ENCODE measurements at places on chromosomes 2 and 18.

DNA sequence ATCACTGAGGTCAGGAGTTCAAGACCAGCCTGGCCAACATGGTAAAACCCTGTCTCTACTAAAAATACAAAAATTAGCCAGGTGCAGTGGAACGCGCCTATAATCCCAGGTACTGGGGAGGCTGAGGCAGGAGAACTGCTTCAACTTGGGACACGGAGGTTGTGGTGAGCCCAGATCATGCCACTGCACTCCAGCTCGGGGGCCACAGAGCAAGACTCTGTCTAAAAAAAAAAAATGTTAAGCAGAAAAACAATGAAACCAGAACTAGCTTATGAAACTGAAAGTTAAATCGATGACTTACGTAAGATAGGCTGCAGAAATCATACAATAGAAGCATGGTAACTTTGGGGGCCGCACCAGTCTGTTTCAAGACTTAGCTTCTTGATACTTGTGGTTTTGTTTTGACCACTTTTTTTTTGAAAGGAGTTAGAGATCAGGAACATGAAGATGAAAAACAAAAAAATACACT lies 6.2 kb upstream of the GPR155 start:
- no peak for DNase-seq

DNA sequence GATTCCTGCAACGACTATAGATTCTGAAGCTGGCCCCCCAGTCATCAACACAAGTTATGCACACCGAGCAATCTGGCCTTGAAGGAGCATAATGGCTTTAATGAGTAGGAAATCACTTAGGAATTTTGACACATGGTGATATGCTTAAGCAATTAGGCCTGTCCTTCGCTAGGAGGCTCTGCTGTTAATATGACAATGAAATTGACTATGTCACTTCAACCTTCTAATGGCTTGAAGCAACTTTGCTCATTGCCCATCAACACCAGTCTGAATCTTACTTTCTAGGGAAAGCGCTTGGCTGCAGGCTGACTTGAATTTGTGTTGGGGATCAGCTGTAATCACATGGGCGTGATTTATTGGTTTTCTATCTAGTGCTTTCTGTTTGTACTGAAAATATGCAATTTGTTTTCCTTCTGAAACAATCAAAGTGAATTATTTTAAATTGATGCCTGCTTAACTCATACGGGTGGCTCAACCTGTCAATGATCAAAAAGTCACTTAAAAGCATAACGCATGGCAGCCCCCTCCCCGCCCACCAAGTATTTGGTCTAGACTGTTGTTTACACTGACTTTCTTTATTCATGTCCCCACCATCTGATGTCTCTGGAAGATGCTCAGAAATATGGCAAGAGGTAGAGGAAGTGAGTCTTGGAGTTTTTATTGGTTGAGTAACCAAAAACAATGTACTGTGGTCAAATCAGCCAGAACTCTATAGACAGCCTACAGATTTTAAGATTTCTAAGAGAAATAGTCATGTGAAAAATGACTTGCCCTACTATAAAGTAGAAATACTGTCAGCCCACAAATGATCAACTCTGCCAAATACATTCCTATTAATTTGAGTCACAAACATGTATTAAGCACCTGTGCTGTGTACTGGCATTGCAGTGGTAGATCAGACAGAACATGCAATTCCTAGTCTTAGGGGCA lies 344.9 kb downstream of the RBM43 start:
- DNase-seq = no peak

- no peak for DNase-seq
Measured at GRCh38 chr2:168703926-168704325, 98.5 kb upstream of the NOSTRIN start.

DNA sequence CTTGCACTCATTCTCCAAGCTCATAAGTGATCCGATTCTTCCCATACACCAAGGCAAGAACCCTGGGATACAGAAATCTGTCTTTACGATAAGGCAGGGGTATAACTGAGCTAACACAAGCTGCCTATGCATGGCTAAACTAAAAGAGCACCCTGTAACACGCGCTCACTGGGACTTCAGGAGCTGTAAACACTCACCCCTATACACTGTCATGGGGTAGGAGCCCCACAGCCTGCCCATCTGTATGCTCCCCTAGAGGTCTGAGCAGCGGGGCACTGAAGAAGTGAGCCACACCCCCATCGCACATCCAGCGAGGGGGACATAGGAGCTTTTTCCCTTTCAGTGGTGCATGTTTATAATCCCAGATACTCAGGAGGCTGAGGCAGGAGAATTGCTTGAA lies 46.7 kb downstream of the METTL8 start:
- no peak for DNase-seq

DNA sequence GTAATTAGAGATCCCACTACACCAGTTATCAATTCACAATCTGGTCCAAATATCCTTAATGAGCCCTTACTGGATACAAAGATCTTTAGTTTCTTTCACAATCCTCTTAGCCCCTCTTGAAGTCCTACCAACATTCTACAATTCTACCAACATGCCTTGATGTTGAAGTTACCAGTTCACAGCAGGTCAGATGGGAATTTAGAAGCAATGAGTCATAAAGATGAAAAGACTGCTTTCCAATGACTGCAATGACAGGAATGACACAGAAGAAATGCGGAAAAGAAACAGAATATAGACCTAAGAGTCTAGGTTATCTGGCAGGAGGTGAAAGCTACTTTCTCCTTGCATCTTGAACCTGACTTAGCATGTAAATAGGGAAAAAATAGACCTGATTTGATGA lies 24.5 kb downstream of the RTTN start:
- no peak for DNase-seq

GRCh38 chr2:101361522-101361921 lies 25.8 kb downstream of the CREG2 start:
- DNase-seq = no peak

- DNase-seq = no peak
Measured at GRCh38 chr18:70333316-70333715, 44.5 kb downstream of the SOCS6 start.

DNA sequence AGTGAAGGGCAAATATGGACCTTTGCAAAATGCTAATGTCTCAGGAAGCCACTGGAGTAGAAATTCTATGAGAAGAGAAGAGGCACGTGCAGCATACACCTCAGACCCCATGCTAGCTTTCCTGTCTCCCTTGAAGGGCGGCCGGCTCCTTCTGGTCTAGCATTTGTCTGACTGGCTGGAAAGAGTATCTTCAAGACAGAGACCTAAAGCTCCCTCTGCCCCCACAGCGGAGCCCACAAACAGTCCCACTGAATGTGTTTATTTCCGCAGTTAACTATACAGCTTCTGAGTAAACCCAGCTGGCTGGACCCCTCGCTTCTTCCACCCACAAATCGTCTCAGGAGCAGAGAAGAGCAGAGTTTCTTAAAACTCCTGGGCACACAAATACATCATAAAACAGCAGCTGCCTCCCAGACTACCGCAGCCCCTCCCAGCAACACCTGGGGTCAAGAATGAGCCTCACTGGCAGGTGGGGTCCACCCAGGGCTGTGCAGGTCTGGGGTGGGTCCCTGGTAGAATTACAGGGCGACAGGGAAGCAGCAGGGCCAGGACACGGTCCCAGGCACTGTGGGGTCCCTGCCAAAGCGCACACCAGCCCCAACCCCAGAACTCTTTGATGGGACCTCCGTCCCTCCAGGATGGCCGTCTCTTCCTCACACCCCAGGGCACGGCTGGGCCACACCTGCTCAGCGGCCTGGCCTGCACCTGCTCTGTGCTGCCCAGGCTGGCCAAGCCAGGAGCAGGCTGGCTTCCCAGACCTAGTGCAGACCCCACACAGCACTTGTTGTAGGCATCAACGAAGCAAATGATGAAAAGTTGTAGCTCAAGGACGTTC lies 103.8 kb downstream of the PXDN start:
- no peak for DNase-seq

DNA sequence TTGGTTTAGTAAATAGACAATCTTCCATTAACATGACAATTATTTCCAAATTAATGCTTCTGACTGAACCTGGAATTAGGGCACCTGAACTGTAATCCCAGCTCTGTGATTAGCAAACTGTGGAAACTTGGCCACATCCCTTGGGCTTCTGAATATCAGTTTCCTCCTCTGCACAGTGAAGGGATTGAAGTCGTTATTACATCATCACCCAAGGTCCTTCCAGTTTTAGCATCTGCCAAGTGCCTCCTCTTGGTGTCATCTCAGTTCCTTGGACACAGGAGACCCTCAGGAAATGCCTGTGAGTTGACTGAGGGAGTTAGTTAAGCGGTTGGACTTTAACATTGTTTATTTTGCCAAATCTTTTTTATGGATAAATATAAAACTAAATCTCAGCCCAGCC lies 64.8 kb downstream of the MOGAT1 start:
- DNase-seq = no peak

DNA sequence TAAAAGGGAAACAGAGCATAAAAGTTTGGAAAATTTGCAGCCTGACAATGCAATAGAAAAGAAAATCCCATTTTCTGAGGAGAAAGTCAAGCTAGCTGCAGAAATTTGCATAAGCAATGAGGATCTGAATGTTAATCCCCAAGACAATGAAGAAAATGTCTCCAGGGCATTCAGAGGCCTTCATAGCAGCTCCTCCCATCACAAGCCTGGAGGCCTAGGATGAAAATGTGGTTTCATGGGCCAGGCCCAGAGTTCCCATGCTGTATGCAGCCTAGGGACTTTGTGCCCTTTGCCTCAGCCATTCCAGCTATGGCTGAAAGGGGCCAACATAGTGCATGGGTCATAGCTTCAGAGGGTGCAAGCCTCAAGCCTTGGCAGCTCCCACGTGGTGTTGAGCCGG lies 10.3 kb upstream of the SCN1A start:
- DNase-seq = no peak

GRCh38 chr18:36128907-36129299 lies 237 bp downstream of the SLC39A6 start:
- no peak for DNase-seq

DNA sequence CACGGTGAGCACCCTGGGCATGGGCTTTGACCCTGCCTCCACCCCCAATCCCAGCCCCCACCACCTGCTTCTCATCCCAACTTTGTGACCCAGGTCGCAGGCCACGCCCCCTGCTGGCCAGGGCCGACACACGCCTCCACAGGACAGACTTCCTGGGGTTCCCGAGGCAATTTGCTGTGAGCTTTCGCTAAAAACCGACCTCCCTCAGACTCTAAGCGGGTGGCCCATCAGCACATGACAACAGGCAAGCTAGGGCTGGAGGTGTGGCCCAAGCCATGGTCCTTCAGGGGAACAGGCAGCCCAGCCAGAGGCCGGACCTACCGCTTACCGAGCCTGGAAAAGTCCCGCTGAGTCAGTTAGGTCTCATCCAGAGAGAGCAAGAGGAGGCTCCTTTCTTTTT lies 31.9 kb downstream of the C1QL2 start:
- DNase-seq = peak; percentile 6

DNA sequence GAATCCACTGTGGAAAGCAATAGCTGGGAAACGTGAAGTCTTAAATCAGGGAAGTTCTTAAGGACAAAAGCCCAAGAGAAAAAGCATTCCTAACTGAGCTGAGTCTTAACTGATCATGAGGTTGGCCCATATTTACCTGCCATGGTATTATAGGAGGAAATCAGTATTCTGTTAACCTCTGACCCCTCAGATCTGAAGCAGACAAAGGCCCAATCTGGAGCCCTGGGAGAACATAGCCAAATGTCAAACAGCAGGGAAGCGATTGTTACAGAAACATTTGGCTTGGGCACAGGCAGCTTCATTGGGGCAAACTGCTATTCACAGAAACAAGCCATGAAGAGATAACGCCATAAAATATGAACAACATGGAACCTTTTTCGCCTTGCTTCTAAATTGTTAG lies 18.8 kb downstream of the EPHA4 start:
- no peak for DNase-seq

DNA sequence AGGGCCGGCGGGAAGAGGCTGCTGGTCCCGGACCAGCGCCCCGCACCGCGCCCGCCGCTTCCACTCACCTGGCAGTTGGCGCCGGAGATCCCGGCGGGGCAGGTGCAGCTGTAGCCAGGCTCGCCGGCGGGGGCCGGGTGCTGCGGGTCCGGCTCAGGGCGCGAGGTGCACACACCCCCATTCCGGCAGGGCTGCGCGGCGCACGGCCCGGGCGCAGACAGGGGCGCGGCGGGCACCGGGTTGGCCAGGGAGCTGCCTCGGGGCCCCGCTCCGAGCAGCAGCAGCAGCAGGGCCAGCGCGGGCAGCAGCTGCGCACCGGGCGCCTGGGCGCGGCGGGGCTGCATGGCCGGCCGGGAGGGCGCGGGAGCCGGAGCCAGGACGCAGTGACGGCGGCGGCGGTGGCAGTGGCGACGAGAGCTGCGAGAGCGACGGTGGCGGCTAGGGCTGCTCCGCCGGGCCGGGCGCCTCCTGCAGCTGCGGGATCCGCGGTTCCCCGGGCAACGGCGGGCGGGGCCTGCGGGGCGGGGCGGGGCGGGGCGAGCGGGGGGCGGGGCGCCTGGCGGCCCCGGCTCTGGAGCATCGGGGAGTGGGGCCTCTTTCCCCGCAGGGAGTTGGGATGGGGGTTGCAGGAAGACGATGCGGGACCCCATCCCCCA lies at the start of gene DNER:
TSS of gene DNER (minus strand) at position 476 of the 656 bp plus-strand sequence. CDS start at position 344, 132 bp downstream.
- no peak for DNase-seq

- no peak for DNase-seq
Measured at GRCh38 chr2:206422493-206422892, 20.8 kb upstream of the ADAM23 start.

DNA sequence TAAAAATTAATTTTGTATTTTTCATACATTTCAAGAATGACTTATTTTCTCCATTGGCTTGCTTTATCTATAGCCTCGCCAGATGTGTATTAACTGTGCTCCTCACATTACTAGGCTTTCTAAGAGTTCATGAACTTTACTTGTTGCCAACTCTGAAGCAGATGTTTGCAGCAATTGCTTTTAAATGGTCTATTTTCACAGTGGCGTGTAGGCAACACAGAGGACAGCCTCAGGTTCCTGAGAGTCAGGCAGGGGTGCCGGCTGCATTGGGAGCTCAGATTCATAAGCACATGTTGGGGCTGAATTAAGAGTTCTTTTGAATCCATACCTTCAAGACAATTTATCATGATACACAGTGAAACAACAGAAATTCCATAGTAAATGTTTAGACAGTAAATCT lies 179.2 kb upstream of the PXDN start:
- DNase-seq = no peak

DNA sequence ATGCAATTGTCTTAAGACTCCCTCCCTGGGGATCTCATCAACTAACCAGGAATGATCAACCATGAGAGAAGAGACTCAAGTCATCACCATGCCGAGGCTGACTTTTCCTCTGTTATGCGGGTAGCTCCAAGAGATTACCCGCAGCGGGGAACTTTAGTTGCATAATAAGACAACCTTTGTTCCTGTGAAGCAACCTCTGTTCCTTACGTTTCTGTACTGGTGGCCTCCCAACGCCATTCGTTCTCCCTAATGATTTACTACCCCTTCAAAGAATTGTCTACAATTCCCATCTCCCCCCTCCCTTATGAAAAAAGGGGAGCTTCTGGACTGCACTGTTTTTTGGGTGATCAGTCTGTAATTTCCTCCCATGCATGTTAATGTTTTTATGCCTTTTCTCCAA lies 66.1 kb upstream of the LRPPRC start:
- no peak for DNase-seq

- DNase-seq = no peak
Measured at GRCh38 chr2:101328474-101329007, 20.0 kb upstream of the RNF149 start.
